NCI-H526 treated with DMSO at 0.1 percent for 48 hours (cell line): ENCODE measurements at places on chromosomes 11 and 22.

GRCh38 chr11:18056561-18057181, 10.6 kb upstream of the TPH1 start:
- DNase-seq: no peak

GRCh38 chr22:38554281-38554680, 15.7 kb downstream of the DMC1 start:
- DNase-seq: no peak

- DNase-seq: no peak
Measured at GRCh38 chr11:12809864-12810567, 135.8 kb downstream of the TEAD1 start.

- no peak for DNase-seq
Measured at GRCh38 chr11:15613789-15614188, 499.1 kb downstream of the INSC start.

DNA sequence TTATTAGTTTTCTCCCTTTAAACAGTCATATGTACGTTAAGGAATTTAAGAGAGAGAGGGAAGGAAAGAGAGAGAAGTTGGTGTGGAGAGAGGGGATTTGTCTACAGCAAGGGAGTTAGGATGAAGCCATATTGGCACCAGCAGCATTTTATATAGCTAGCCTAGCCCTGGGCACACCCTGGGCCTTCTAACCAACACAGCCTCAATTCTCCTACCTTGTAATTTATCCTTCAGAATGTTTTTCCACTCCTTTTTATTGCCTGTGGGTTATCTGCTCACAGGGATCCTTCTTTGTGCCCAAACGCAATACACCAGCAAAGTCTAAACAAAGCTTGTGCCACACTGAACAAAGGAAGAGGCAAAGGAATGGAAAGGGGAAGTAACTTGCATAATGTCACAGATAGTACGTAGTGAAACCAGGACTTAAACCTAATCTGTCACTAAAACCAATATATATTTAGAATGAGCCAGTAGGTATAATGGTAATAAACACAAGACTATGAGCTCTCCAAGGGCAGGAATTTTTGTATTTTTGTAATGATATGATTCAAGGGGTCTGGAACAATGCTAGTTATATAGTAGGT, 613.8 kb upstream of the TENM4 start:
- DNase-seq: no peak

GRCh38 chr11:33703234-33703633, 2.6 kb upstream of the C11orf91 start:
- no peak for DNase-seq

- DNase-seq: no peak
Measured at GRCh38 chr11:33171251-33171650, 10.0 kb upstream of the CSTF3 start.

GRCh38 chr22:26170795-26171580, 1.7 kb downstream of the SEZ6L start:
- peak; percentile 24 for DNase-seq

DNA sequence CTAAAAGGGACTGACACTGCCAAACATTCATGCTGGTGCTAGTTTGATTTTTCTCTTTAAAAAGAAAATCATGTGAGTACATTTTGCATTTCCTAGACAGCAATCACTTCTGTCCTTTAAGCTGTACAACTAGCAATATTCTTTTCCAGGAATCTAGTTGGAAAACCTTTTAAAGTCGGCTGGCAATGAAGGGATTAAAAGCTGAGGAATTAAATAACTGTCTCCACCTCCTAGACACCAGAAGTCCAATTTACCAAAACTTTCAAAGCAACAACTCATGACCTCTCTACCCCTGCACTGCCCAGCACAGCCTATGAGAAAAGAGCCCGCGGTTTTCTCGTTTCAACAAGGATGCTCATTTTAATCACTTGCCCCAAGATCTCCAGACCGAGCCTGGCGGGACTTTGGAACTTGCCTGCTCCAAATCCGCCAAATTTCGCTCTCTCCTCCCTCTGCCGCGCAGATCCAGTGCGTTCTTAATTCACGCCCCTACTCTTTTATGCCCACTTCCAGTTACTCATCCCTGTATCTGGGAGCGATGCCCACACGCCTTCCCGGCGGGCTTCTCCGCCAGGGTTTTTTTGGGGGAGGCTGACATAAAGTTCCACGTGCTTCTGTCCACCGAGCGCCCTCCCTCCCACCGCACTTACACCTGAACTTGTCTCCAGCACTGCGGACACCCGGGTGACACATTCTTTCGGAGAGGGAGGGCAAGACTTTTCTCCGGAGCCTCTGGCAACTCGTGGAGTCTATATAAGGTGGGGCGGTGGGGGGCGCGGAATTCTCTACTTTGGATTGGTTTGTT, 2.5 kb downstream of the MPPED2 start:
- DNase-seq: no peak

DNA sequence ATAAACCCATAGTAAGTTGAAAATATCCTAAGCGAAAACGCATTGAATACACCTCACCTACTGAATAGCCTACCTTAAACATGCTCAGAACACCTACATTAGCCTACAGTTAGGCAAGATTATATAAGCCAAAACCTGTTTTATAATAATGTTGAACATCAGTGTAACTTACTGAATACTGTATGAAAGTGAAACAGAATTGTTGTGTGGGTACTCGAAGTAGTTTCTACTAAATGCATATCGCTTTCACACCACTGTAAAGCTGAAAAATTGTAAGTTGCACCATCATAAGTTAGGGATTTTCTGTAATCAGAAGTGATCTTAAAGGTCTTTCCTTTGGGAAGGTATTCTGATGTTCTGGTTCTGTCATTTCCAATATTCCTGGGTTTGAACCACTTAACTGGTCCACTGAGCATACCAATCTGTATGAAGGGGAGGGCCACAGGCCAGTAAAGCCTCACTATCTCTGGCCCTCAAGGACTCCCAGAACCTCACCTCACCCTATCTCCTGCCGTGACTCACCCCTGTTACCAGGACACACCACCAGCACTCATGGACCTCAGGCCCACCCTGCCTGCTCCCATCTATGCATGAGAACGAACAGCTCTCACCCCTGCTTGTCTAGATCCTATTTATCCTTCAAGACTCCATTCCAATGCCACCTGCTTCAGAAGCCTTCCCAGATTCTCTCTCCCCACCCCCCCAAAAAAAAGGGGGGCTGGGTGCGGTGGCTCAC, 70.0 kb downstream of the NAT10 start:
- no peak for DNase-seq

GRCh38 chr11:12587333-12587991, 86.8 kb upstream of the TEAD1 start:
- no peak for DNase-seq

GRCh38 chr11:134207538-134208239, 16.1 kb downstream of the NCAPD3 start:
- no peak for DNase-seq

- no peak for DNase-seq
Measured at GRCh38 chr22:20125201-20126174, 6.1 kb upstream of the ZDHHC8 start.
